ENCODE measurements at places on chromosomes 3 and 15.

DNA sequence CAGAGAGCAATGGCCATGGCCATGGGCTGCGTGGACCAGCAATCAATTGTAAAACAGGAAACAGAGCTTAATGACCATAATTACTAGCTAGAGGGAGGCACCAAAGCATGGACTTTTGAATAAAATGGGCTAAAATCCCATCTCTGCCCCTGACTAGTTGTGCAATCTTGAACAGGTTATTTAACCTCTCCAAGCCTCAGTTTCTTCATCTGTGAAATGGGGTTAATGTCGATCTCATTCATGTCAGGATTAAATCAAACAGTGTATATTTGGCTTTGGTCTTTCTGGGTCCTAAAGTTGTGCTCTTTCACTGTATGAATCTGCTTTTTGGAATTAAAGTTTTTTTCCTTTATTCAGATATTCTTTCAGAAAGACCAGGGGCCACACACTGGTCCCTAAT is 36.1 kb downstream of the ABTB1 start:
- no peak for DNase-seq

DNA sequence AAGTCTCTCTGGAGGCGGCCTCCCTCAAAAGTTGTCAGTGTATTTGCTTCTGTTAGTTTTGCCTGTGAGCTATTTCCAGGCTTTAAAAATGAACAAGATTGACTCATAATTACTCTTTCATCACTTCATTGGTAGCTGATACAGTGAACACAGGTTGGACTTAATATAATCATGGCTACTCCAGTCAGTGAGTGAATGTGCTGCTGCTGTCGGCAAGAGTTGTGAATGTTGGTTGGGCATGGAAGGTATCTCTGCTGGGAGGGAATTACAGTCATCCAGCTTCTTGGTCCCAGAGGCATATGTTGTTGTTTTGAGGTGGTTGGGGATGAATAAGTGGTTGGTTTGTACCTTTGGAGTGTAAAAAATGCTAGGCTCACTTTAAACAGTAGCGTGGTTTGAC is 11.5 kb downstream of the TCF12 start:
- DNase-seq, result no peak

GRCh38 chr3:71401695-71402231 is 181.8 kb downstream of the FOXP1 start:
- no peak for DNase-seq

DNA sequence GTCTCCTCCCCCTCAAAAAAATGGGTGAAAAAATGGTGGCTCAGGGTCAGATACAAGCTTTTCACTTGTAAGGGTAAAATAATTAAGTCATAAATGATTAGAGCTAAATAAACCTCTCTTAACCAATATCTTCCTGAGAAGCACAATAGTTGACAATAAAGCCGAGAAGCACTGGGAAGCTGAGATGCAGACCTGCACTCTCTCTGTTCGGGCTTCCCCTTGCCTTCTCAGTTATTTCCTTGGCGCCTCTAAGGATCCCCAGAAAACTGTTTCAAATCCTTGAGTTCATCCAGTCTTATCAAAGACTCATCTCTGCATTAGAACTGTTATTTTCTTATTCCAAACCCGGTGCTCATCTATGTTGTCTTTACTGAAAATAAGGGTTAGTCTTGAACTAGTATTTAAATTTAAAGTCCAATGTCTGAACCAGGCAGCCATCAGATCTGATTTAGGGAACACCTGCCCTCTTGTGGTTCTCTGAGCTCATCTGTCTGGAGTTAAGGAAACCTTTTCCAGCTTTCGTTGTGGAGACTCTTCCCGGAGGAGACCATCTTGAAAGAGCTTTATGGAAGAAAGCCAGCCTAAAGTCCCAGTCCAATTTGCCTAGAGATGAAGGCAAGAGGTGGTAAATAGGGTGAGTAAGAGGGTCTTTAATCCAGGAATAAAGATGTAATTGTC is 256.4 kb upstream of the MCTP2 start:
- DNase-seq, result no peak

DNA sequence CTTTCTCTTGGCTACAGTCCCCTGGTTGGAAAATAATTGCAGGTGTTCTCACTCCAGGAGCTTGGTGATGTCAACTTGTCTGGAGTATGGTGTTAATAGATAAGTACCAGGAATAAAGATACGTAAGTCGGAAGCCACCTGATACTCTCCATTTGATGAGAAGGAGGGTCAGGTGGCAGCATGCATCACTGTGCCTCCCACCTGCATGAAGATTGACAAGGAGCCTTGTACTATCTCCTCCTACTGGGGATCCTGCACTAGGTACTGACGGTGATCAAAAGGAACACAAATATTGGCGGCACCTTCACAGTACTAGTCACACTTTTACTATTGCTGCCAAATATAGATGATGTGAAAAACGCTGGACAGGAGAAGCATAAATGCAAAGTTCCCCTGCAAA is 32.6 kb upstream of the GABRB3 start:
- no peak for DNase-seq

GRCh38 chr15:74311734-74312444 is 55.6 kb downstream of the CYP11A1 start:
- no peak for DNase-seq

DNA sequence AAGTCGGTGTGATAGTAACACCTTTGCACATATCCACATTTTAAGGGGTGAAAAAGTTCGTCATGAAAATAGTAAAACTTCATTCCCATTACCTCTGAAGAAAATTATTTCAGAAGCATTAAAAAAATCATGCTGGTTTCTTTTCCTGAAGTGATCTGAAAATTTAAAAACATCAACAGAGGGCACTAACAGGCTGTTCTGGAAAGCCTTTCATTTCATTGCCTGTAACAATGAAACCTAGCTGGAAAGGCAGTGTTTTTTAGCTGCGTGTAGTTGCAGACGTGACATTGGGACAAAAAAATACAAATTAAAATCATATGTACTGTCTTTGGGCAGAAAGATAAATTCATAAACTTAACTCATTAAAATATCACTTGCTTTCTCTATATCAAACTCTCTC is 993.8 kb downstream of the GBE1 start:
- no peak for DNase-seq

DNA sequence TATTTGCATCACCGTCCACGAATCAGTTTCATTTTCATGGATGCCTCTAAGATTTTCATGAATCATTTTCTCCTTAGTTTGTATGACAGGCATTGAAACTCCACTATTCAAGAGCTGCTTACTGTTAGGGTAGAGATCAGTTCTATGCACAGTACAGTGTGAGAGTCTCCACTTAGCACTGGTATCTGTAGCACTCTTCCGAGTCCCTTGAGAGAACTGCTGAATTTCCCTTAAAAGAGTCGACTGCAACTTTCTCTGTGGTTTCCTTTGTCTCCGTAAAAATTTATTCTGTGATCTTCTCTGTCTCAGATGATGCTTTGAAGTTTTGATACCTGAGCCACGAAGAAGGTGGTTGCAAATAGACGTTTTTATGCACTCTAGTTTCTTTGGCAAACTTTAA is 14.8 kb downstream of the GTPBP8 start:
- no peak for DNase-seq

DNA sequence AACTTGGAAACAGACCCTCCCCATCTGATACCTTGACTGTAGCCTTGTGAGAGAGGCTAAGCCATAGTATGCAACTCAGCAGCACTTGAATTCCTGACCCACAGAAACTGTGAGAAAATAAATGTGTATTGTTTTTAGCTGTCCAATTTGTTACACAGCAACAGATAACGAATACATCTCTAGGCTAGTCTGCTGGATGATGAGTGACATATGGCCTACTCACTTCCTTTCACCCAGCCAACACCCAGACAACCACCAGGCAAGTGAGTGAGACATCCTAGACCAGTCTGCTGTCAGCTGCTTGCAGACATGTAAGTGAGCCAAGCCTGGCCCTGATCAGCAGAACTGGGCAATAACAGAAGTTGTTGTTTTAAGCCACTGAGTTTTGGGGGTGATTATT is 19.2 kb upstream of the SMAD6 start:
- DNase-seq, result no peak

DNA sequence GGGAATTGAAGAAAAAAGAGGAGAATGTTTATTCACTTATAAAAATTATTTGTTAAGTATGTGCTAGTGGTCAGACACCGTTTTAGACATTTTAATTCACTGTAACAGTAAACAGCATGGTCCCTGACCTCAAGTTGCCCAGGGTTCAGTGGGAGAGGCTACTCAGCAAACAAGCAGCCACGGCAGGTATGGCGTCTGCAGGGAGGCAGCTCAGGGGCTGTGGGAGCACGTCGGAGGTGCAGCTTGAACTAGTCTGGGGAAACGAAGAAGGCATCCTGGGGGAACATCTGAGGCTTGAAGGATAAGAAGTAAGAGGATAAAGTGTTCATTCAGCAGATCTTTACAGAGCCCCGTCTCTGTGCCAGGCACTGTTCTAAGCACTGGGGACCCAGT is 66.0 kb downstream of the CRTC3 start:
- no peak for DNase-seq

GRCh38 chr15:53831907-53832770 is 72.7 kb upstream of the WDR72 start:
- no peak for DNase-seq

DNA sequence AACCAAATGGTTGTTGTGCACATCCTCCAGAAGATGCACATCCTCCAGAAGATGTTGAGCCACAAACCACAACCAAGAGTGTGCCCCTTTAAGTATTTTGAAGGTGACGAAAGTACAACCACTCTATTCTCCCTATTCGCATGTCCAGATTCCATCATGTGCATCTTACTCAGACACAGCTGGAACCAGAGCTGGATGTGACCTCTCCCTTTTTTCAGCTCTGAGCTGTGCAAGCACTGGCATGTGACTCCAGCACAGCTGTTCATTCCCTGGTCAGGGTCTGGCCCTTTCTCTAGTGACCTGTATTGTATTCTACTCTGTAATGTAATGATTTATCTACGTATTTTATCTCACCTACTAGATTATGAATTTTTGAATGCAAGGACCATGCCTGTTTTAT is 29.3 kb upstream of the DLG1 start:
- DNase-seq, result no peak

GRCh38 chr15:60667190-60667868 is 188.4 kb upstream of the ICE2 start:
- no peak for DNase-seq

GRCh38 chr15:76062286-76062685 is 2.5 kb downstream of the TMEM266 start:
- DNase-seq, result no peak

DNA sequence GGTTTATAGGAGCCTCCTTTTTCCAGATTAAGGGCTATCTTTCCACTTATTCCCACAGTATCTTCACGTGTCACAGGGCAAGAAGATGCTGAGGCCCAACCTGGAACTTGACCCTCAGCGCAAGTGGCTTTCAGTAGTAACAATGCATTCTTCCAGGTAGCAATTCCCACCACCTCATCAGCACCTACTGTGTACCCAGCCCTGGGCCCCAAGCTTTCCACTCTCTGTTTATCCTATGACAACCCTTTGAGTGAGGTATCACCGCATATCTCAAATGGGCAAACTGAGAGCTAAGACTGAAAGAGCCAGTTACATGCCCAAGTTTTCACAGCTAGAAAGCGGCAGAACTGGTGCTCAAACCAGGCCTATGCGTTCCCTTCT is 88.2 kb downstream of the CPN2 start:
- no peak for DNase-seq

GRCh38 chr15:74173380-74174218 is at the start of gene ISLR:
Gene ISLR, plus strand, starts transcription at chr15:74173710. Its CDS starts 1,149 bp downstream, at chr15:74174859.
- DNase-seq, result no peak

GRCh38 chr3:173411375-173411973 is 13.9 kb downstream of the NLGN1 start:
- no peak for DNase-seq

- DNase-seq, result no peak
These were observed 778.5 kb downstream of the NTRK3 start for GRCh38 chr15:87477737-87478686.

- no peak for DNase-seq
These were observed 332.7 kb upstream of the ADAMTS9 start for GRCh38 chr3:65020281-65021160.

DNA sequence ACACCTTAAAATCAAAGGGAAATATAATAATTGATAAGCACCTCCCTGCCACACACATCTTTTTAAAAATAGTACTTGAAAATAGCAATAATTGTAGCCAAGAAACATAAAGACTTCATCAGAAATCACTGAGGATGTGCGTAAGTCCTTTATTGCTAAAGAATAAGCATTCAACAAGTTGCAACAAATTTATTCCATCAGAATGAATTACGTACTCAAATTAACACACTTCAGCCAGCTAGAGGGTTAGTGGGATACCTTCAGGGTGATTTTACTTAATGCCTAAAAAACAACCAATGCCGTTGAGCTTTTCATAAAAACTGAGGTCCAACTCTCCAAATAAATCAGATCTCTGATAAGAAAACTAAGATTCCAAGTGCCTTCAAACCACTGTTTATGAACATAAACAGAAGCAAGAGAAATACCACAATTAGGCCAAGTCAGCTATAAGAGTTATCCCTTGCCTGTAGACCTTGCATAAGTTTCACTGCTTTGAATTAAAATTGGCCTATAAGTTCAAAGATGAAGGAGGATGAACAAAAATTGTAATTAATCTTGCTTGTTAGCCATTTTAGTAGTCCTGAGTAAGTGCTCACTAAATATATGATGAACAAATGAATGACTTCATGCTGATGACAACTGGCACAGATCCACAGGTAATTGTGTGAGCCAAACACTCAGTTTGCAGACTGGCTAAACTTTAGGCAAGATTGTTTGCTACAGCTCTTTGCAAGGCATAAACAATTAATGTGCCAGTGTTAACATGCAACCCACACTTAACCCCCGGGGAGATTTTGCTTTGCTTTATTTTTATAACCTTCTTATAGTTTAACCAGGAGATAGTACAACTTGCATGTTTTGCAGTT is 375.1 kb upstream of the THBS1 start:
- DNase-seq, result no peak

GRCh38 chr3:30752970-30753369 is 141.5 kb downstream of the GADL1 start:
- DNase-seq, result no peak

DNA sequence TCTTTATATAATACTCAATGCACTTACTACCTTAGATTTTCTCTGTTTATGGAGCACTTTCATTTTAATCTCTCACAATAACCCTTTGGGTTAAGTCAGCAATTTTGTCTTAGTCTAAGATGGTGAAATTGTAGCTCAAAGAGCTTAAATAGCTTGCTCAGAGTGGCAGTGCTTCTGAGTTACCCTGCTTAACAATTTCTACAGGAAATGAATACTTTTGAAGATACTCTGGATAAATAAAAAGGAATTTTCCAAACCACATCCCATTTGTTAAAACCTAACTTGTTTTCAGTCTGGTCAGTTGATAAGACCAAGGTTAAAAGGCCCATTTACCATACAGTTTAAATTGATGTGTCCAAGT is 37.2 kb downstream of the HMG20A start:
- no peak for DNase-seq

DNA sequence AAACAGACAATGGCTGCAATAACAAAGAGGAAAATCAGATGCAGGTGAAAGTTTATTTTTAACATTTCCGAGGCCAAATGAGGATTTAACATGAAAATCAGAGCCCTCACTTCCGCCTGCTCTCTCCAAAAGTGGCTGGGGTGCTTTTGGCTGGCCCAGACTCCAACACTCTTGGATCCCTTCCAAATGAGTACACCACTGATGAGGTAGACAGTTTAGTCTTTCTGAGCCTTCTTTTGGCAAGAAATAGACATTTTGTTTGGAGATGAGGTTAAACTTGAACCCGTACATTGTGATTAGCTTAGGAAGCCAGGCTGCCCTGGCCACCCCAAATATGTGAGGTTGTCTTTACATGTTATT is 51.0 kb upstream of the TRA2B start:
- DNase-seq, result no peak

GRCh38 chr15:100115066-100115710 is 226.6 kb downstream of the ADAMTS17 start:
- no peak for DNase-seq
